ENCODE measurements at places on chromosomes 3 and 15.

DNA sequence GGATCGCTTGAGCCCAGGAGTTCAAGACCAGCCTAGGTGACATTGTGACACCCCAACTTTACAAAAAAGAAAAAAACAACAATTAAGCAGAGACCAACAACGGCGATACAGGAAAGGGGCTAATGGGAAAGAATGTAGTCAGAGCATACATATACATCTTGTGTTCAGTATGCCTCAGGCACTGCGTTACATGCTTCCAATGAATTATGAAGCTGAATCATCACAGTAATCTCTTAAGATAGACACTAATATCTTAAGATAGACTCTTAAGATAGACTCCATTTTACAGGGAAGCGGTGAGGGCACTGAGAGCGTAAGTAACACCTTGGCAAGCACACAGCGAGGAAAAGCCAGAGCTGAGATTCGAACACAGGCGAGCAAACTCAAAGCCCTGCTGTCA is 6.1 kb upstream of the LDHAL6B start:
- DNase-seq, result no peak

DNA sequence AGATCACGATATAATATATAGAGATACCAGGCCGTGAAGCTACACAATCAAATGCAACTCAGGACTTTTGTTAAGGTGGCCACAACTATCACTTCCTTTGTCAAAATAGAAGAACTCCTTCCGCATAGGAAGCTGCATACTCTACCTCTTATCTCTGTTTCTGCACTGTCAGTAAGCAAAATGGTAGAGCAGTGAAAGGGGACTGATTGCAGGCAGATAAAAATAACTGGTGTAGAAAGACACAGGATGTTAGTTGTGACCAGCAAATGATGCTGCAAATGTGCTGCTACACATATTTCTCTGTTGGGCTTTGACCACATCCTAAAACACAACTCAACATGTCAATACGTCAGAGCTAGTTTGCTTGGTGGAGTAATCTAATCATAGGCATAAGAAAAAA is 16.3 kb upstream of the TRAT1 start:
- DNase-seq, result no peak

DNA sequence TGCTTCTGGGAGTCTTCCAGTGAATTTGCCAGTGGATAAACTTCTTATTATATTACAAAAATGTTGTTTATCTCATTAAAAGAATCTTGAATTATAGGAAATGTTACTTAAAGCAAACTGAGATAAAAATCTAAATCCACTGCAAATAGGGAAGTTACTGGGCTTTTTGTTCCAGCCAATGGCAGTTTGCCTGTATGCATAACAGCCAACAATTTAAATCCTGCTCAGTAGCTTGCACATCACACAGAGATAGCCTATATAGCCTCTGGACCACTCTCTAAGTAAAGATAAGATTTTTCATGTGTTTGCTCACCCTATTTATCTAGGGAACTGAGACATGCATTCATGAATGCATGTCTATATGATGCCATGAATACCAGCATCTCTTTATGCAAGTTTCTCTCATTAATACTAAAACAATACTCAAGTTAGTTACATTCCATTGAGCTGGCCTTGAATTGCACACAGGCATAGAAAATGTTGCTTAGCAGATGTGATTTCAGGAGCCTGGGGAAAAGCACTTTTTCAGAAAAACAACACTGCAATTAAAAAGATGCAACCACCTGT is 92.1 kb upstream of the GPR149 start:
- no peak for DNase-seq

GRCh38 chr15:82176542-82176941 is 86.0 kb downstream of the EFL1 start:
- DNase-seq, result no peak

DNA sequence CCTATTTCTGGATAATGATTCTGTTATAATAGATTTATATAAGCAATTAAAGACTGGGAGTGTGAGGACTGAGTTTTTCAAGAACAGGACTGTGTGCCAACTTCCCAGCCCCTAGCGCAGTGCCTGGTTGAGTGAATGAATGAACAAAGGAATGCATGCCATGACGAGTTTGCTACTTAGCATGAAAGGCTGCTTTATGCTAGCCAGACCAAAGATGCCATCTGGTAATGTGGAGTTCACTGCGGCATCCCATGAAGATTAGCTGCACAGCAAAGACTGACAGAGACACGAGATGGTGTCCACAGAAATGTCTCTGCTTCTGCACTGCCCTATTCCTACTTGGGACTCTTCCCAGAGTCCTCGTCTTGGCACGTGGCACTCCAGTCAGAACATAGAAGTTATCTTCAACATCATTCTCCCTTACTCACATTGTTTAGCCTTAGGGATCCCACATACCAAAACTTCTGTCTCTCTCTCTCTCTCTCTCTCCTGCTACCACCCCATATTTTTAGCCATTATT is 283.9 kb upstream of the CTNNB1 start:
- DNase-seq, result no peak

DNA sequence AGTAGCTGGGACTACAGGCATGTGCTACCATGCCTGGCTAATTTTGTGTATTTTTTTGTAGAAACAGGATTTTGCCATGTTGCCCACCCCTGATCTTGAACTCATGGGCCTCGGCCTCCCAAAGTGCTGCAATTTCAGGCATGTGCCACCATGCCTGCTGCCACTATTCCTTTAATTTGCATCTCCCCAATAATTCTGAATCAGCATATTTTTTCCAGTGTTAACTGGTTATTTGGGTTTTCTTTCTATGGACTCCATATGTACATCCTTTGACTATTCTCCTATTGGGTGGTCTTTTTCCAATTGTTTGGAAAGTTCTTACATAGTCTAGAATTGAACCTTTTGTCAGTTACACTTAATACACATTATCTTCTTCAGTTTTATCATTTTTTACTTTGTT is 28.1 kb downstream of the HLTF start:
- DNase-seq, result no peak

All from stimulated activated CD4-positive, alpha-beta T cell treated with anti-CD3 and anti-CD28 coated beads, Interleukin-1b, Interleukin-23, amount 100 ng/mL, for 1 hour (primary cell).